Glutamatergic neuron (in vitro differentiated cells): ENCODE measurements at places on chromosomes 2 and 18.
A peak's percentile ranks its signal among the peaks of the same experiment; 100 is the strongest.

DNA sequence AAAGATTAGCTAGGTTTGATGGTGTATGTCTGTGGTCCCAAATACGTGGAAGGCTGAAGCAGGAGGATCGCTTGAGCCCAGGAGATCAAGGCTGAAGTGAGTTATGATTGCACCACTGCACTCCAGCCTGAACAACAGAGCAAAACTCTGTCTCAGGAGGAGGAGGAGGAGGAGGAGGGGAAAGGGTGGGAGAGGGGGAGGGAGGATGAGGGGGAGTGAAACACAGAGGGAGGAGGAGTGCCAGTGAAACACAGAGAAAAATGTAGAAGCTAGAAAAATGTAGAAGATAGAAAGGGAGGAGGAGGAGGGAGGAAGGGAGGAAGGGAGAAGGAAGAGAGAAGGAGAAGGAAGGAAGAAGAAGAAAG lies 387.5 kb downstream of the MTX2 start:
- no peak for DNase-seq

GRCh38 chr2:237978058-237978712 lies 11.4 kb downstream of the UBE2F start:
- no peak for DNase-seq

DNA sequence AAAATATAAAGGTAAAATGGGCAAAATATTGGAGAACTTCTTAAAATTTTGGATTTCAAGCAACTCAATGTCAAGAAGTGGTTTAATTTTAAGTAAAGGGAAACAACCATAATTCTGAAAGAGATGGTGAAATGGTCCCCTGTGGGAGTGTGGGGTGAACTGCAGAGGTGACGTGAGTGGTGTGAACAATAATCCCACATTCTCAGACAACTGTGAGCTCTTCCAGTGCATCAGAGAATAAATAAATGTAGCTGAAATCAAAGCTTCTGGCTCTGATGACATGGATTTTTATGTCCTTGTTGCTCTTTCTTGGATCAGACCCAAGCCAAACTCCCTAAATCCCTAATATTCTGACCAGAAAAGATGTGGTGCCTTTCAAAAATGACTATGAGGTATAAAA lies 672.7 kb downstream of the ZEB2 start:
- no peak for DNase-seq

DNA sequence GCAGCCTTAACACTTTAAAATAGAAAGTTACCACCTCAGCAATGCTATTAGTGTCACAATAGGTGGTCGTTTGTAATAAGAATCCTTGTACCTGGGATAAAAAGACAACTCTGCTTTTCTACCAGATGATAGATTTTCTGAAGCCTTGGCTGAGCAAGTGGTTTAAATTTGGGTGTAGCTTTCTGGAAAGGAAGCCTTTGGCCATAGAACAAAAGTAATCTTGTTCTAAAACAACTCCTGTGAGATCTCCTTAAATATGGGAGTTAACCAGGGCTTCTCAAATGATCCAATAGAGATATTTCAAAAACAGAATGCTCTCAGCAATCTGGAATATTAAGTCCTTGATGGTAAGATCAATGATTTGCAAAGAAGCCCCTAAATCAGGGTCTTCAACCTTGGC lies 261.6 kb downstream of the ZNF516 start:
- DNase-seq = no peak

DNA sequence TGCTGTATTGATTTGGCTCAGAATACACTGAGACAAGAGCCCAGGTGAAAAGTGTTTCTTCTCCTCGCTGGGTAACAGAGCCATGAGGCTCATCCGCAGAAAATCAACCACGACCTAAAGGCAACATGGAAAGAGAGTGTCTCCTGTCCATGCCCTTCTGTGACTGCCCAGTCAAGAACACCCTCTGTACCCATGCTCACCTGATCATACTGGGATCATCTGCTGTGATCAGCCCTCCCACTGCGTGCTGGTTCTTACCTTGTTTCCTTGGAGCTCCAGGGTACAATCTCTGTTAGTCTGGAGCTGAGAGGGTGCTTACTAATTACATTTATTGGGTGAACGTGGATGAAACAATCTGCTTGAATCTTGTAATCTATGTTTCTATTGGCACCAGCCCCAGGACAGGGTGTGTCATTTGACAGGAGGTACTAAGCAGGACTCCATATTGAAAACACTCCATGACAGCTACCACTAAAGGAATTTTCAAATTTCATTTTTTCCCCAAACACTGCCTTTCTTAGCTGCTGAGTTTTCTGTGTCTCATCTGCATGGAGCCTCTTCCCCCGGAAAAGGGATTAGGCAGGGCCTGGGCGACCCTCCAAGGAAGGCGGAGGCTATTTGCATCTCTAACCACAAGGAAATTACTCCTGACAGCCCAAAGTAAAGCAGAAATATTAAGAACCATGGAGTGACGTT lies 39.7 kb upstream of the GRP start:
- no peak for DNase-seq

- DNase-seq = no peak
These were observed 23.4 kb downstream of the AMER3 start for GRCh38 chr2:130778781-130779180.

- no peak for DNase-seq
These were observed 56.8 kb upstream of the KIDINS220 start for GRCh38 chr2:8893978-8894820.

GRCh38 chr2:120769076-120769786 lies 33.6 kb downstream of the GLI2 start:
- DNase-seq = peak; percentile 6

DNA sequence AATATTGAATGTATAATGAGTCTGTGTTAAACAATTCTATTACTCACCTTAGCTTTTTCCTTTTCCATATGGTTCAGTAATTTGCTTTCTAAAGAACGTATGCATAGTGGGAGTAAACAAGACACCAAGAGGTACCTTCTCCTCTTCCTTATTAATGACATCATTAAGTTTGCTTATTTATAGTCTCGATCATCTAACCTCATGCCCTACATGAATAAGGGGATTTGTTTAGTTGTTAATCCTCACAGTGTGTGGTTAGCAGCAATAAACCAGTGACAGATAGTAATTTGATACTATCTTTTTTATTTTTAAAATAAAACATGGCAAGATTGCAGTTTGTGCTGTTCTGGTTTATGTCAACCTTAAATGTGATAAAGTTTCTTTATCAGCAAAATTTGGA lies 69.7 kb downstream of the COBLL1 start:
- DNase-seq = no peak

- no peak for DNase-seq
These were observed 249.6 kb upstream of the ACVR2A start for GRCh38 chr2:147595200-147595599.

DNA sequence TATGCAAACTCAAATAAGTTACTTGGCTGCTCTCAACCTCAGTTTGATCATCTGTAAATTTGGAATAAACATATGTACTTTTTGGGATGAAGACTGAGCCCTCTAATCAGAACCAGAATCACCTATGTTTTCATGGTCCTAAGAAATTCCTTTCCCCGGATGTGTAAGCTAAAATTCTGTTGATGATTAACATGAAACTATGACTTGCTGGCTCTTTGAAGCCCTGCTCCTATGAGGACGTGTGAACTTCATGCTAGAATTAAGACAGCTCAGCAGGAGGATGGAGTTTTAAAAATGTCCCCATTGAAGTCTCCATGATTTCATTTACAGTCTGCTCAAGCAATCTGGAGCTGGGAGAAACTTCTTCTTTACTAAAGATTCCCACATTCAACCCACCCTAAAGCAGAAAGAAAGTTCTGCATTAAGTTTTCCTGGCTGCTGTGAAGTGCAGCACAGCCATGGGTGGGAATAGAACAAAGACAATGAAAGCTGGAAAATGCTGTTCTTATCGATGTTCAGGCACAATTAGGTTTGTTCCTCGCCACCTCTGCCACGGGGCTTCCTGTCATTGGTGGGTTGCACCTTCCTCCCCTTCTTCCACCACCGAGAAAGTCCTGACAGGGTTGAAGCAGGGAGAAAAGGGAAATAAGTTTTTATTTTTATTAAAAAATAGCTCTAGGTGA lies 50.9 kb downstream of the ADCYAP1 start:
- no peak for DNase-seq

DNA sequence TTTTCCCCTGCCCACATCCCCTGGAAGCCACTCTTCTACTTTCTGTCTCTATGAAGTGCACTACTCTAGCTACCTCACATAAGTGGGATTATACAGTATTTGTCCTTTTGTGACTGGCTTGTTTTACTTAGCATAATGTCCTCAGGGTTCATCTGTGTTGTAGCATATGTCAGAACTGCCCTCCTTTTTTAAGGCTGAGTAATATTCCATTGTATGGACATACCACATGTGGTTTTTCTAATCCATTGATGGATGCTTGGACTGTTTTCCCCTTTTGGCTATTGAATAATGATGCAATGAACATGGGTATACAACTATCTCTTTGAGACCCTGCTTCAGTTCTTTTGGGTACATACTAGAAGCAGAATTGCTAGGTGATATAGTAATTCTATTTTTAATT lies 95.9 kb downstream of the PRKCE start:
- no peak for DNase-seq

DNA sequence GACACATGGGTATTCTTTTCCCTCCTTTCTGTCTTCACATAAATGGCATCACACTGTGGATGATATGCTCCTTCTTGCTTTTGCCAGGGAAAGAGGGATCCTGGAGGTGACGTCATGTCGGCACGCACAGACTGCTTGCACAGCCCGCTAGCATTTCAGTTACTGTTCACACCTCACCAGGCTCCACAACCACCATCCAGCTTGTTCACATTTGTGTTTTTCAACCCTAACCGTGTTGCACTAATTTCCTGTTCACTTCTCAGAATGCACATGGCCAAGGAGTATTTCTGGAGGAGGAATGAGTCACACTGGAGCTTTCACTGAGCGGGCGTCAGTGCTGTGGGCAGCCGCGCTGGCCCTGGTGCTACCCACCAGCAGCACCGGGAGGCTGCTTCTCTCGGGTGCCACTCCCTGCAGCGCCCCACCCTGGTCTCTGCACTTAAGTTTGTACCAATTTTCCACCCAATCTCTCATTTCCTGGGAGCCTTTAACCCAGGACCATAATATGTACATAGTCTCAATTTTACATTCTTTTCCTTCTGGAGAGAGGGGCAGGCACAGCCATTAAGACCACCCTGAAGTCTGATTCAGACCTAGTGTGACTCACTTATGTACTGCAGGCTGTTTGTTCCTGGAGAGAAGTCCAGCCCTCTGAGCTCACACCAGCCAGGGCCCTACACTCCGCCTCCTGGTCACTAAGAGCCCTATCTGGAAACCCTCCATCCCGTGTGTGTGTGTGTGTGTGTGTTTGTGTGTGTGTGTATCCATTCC lies 65.1 kb downstream of the MBP start:
- DNase-seq = no peak

DNA sequence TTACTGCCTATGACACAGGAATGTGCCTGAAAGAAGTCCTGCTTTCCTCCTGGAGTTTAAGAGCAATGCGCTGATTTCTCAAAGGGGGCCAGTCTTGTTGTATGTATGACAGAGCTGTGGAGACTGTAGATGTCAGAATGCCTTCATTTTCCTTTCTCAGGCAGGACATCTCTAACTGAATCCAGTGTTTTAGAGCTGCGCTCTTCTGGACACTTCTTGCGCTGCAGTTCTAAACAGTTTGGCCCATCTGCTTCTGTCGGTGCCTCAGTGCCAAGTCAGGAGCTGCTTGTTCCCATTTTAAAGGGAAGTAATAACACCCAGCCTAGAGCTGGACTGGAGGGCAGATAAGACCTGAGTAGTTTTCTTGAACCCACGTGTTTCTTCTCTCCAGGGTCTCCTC lies 91.4 kb downstream of the ESCO1 start:
- no peak for DNase-seq

DNA sequence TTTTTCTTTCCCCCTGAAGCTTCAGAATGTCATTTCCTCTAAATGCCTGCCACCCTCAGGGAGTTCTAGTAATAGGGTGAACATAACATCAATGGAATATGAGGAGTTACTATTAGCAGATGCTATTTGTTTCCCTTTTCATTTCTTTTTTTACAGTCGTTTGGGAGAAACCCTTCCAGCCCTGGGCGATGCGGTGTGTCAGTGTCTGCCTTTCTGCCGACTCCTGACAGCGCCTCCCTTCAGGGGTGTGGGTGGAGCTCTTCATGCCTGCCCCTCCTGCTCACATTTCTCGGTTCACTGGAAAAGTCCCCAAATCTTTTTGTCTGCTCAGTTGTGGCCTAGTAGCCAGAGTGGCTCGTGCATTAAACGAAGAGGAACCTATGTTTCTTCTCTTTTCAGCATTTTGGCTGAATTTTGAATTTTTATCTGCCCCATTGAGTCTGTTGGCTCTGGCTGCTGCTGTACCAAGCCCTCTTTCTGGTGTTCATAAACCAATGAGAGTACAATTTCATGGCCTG lies 72.3 kb downstream of the FMNL2 start:
- peak; percentile 73 for DNase-seq

- DNase-seq = peak; percentile 71
These were observed at the start of gene TUBB6 for GRCh38 chr18:12307701-12308385. Gene TUBB6, plus strand, starts transcription at chr18:12308241. Its CDS starts 52 bp downstream, at chr18:12308293.

DNA sequence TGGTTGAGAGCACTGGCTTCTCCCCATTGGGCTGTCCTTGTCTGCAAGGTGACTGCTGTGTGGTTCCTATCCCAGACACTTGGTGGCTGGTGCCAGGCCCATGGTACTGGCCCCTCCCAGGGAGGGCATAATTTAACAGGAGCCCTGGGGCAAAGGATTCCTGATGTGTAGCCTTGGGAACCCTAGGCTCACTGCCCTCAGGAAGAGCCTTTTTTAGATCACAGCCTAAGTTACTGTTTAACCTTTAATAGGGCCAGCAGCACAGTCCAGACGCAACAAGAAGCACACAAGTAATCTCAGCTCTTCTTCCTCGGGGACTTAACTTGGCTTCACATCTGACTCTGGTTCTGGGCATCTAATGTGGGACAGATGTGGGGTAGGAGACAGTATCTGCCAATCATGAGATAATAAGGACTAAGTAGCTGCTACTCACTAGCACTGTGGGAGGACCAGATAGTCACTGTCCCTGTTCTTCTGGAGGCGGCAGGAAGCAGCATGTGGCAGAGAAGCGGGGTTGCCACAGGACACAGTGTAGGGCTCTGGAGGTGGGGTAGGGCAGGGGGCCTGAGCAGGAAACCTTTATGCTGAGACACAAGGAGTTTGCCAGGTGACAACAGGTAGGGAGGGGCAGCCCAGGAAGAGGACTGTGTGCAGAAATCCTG lies 136.3 kb downstream of the TMEM17 start:
- no peak for DNase-seq

GRCh38 chr2:118202707-118203303 lies 114.5 kb downstream of the INSIG2 start:
- DNase-seq = peak; percentile 70

DNA sequence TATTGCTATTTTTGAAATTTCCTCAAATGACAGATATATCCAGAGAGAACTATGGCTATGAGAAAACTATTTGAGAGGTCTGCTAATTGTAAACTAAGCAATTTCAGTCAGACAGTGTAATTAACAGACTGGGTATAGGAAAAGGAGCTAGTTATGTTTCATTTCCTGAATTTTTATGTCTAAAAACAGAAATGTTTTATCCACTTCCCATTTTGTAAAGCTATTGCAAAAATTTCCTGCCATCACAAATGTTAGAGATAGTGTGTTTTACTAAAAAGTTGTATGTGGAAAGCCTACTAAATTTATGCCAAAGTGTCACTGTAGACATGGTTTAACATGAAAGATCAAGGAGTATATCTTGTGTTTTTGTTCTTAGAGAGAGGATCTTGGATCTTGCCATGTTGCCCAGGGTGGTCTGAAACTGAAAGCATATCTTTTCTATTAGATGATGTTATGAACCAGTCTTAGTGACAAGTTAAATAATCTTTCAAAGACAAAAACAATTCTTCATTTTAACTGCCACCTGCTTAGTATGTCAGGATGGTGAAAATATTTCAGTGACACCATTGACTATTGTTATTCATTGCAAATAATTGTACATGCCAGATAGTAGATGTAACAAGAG lies 40.5 kb upstream of the ITPRID2 start:
- no peak for DNase-seq

GRCh38 chr2:238501311-238501710 lies 74.6 kb downstream of the ASB1 start:
- no peak for DNase-seq
